NCI-H2227 treated with DMSO at 0.1 percent for 48 hours (cell line): ENCODE measurements at places on chromosomes 5 and 9.

DNA sequence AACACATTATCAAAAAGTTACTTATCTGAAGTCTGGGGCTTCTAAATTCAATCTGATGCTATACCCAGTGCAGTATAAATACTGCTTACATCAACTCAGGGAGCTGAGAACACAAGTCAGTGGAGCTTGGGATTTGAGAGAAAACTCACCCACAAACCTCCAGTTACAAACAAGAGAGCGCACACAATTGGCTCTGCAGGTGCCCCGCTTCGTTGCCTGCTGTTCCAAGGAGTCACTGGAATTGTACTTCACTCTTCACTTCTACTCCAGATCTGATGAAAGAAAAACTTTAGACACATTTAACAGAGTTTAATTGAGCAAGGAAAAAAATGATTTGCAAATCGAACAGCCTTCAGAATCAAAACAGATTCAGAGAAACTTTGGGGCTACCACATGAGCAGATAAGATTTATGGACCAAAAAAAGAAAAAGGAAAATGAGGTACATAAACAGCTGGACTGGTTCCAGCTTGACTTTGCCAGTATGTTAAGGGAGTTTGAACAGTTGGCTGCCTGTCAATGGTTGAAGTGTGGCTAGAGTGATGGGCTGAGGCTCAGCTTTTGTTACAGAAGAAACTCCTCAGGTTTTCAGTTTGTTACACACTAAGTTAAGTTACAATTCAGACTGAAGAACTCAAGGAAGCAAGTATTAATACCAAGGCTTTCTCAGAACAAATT, 156.6 kb downstream of the AOPEP start:
- no peak for DNase-seq

- no peak for DNase-seq
These were observed 861.9 kb downstream of the CDH18 start for GRCh38 chr5:19125956-19126713.

DNA sequence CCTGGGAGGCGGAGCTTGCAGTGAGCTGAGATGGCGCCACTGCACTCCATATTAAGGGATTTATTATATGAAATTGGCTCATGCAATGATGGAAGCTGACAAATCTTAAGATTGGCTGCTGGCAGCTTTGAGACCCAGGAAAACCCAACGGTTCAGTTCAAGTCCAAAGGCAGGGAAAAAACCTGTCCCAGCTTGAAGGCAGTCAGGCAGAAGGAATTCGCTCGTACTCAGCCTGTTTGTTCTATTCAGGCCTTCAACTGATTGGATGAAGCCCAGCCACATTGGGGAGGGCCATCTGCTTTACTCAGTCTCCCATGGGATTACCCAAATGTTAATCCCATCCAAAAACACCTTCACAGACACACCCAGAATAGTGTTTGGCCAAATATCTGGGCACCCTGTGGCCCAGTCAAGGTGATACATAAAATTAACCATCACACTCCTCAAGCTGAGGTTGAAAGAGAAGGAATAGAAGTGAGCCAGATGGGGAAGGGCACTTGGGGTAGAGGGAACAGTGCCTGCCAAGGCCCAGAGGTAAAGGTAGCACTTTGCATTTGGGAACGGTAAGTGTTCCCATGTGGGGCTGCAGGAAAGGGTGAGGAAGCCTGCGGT, 8.5 kb upstream of the ORM1 start:
- DNase-seq = no peak

DNA sequence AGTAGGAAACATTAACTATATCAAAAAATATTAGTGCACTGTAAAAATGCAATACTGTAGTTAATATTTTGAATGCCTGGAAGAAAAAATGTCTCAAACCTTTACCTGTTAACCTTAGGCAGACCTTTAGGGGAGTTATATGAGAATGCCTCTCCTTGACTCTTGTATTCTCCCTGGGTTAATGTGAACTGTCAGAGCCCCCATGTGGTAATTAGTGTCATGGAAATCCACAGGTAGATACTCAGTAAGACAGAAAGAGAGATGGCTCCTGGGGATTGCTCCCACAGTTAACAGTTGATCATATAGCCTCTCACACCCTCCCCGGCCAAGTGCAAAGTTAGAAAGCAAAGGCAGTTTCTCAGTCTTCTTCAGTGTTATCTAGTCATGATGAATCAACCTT, 742.8 kb downstream of the NR2F1-AS1 start:
- DNase-seq = no peak

DNA sequence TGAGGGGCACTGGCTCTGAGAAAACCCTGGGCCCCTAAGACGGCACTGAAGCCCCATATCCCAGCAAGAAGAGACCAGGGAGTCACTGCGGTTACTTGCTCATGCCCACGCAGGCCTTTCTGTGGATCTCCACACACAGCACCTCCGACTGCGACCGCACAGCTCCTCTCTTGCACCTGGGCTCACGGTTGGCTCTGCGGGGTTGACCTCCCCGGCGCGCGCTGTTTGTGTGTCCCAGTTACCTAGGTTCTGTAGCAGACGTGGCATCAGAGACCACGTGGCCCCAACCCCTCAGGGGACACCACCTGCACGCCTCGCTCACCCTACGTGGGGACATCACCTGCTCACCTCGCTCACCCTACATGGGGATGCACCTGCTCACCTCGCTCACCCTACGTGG, 12.7 kb downstream of the LPCAT1 start:
- DNase-seq = no peak

DNA sequence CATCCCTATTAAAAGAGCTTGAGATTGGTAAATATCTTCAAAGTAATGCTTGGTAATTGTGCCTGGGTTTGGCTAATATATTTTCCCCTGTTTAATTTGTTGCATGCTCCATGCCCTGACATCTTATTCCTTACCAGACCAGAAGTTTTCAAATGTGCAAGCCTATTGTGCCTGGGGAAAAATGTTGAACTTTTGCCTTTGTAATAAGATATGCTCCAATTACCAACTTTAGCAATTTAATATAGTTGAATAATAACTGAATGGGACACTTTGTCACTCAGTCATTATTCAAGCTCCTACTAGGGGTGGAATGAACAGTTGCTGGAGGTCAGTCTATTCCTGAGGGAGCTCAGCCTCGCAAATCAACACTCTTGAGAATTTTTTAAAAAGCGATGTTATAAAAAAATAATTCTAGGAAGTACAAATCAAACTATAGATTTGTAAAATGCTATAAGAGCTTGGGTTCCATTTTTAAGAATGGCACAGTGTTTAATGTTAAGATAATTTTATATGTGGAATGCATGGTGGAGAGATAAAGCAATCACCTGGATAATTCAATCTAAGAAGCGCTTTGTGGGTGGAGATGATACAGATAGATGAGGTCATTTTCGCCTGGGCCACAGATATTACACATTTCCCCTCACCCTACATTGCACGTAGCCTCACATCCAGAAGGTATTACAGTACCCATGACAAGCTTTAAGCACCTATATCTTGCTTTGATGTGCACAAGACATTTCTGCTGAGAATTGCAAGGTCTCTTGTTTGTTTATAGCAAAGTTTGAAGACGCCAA, 231.8 kb downstream of the PIK3R1 start:
- DNase-seq = no peak

DNA sequence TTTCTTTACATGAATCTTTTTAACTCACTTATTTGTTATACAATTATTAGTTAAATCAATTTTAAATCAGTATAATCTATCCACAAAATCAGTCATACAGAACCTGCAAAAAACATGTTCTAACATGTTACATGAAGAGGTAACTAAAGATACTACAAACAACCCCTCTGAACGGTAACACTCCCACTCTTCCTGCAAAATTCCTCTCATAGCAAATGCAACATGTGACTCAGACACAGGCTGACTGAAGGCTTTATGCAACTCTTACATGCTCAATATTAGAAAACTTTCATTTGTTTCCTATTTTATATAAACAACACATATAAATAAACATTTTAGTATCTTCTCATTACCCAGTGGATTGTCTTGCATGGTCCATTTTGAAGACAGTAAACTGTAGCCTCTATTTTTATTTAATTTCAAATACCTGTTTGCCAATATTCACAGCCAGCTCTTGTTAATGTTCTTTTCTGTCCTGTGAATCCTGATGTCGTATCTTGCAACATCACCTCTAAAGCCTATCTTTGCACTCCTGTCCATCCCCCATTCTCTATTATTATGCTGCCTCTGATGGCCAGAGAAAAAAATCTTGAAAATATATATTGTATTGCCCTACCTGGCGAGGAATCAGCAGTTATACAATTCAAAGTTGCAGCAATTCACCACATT, 100.5 kb upstream of the CCDC152 start:
- DNase-seq = no peak

DNA sequence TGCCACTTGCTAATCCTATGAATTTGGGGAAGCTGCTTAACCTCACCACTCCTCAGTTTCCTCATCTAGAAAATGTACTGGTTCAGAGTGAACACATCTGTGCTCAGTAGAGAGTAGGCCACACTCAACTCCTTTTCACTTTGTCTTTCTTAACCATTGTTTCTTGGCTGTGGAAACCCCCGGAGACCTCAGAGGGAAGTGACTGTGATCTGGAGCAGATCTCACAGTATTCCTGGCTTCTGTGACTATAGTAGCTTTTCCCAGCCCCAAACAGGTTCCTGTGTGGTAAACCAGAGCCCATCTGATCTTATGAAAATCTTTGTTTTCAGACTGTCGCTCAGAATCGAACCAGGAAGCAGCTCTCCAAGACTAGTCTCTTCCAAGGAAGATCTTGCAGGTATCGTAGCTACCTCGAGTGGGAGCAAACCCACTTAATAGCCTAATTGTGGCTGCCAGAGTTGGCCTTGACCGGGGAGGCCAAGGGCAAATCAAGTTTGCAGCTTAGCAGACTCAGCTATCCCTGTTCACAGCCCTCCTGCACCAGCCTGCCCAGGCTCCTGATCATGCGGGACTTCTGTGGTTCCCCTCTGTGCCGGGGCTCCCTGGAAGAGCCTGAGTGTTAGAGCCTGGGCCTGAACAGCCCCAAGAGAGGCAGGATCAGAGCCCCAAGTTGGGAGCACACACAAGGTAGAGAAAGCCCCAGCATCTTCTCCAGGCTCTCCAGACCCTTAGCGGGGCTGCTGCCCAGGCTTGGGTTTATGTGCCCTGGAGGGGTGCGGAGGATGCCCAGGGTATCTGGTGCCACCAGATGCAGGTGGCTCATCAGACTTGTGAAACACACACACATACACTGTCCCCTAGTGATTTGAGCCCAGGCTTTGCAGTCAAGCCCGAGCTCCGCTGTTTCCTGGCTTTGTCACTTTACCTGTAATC, 52.2 kb upstream of the ANGPTL2 start:
- no peak for DNase-seq

DNA sequence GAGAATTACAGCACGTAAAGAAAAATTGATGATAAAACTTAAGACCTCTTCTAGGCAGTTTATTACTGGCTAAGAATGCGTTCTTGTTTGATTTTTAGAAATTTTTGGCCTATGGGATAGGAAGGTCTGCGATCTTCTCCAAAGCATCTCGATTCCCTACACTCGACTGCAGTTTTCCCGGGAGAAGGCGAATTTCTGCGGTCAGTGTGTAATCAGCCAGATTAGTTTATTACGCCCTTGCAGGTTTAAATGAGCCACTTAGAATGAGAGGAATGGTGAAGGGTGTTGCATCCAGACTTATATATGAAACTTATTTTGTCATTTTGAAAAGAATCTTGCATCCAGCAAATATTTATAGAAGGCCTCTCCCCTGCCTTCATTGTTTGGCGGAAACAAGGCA, 1.2 kb downstream of the MTAP start:
- no peak for DNase-seq

GRCh38 chr9:68685213-68685612, 19.8 kb upstream of the PIP5K1B start:
- DNase-seq = no peak

- DNase-seq = no peak
These were observed 85.7 kb downstream of the GRAMD2B start for GRCh38 chr5:126508962-126509279.

DNA sequence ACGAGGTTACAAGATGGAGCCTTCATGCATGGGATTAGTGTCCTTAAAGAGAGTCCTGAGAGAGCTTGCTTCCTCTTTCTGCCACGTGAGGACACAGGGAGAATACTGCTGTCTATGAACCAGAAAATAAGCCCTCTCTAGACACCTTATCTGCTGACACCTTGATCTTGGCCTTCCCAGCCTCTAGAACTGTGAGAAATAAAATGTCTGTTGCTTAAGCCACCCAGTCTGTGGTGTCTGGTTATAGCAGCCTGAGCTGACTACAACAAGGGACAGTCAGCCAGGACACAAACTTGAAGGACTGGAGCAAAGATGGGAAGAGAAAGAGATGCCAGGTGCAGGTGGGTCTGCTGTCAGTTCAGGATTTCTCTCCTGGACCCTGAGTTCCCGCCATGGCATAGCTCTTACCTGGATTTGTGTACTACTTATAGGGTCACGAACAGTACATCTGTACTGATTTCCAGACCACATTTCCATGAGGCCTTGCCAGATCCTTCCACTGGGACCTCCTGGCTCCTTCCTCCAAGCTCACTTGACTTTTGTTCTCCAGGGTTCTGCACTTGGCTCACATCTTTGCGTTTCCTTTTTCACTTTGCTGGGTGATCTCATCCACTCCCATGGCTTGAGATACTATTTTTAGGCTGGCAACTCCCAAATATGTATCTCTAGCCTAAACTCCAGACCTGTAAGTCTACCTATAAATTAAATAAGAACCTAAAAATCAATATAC, 44.9 kb upstream of the LIFR start:
- no peak for DNase-seq

DNA sequence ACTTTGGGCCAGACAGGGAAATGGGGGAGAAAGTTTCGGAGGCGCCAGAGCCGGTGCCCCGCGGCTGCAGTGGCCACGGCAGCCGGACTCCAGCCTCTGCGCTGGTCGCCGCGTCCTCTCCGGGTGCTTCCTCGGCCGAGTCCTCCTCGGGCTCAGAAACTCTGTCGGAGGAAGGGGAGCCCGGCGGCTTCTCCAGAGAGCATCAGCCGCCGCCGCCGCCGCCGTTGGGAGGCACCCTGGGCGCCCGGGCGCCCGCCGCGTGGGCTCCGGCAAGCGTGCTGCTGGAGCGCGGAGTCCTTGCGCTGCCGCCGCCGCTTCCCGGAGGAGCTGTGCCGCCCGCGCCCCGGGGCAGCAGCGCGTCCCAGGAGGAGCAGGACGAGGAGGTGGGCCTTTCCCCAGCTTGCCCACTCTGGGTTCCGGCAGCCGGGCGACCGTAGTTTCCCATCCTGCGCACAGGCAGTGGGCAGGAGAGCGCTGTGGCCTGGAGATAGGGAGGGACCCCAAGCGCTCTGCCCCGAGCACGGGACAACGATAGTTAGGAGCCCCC, 516 bp downstream of the MAST4 start:
- DNase-seq = no peak

DNA sequence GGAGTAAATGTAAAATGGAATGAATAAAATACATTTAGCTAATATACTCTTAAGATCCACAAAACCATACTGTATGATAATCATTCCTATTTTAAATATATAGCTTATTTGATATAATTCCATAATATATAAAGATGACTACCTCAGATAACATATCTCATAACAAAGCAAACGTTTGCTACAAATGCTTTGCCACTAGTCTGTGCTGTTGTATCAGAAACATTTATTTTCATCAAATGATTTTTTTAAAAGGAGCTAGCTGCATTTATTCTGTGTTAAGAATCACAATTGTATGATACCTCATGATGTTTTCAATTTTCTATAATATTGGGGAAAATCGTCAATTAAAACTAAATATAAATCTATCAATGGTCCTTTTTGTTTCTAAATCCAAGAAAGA, 567.2 kb downstream of the PTPRD start:
- DNase-seq = no peak
